ENCODE measurements at places on chromosomes 1 and 21. TPM values are rescaled to one million over a fixed set of nuclear protein-coding genes. Genes with fewer than 3 reads are reported as not detected.

Gene CD1B
- total RNA-seq = not detected

Gene RYR2
- total RNA-seq = not detected

Gene FABP3
- not detected for total RNA-seq

Gene PTPN22
- 39.5 TPM for total RNA-seq

Gene DEPDC1
- total RNA-seq = 16.8 TPM

Gene WNT3A
- total RNA-seq = not detected

Gene PPIAL4G
- not detected for total RNA-seq

Gene ACAP3
- 29.8 TPM for total RNA-seq

Gene ERG
- total RNA-seq = not detected

Gene PEX11B
- total RNA-seq = 31.1 TPM

Measured in GM12878 (cell line).